Upper lobe of right lung (tissue), 1 donor: ENCODE measurements at places on chromosomes 3 and 15. TPM values are rescaled to one million over a fixed set of nuclear protein-coding genes. Genes with fewer than 3 reads are reported as not detected.

- no peak for DNase-seq
Observed at GRCh38 chr3:67526246-67526645, 128.2 kb downstream of the SUCLG2 start.

Gene ZNF710
- total RNA-seq: 47.9 TPM

Gene RLBP1
- not detected for total RNA-seq

GRCh38 chr15:50127255-50127777 is 8.3 kb upstream of the ATP8B4 start:
- DNase-seq: no peak

DNA sequence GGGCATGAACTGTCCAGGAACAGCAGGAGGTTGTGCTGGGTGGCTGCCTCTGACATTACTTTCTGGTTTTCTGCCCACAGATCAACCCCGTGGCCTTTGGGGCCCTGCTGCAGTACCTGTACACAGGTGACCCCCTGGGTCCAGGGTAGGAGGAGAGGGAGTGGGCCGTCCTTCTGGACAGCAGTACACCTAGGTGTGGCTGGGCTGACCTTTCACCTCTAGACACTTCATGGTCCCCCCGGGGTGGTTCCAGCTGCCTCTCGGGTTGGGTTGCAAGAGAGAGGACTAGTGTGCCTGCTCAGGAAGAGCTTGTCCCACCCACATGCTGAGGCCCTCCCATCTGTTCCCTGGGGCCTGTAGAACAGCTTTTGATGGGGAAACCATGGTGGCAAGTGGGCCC is 3.7 kb downstream of the ABTB1 start:
- DNase-seq: peak; percentile 44

DNA sequence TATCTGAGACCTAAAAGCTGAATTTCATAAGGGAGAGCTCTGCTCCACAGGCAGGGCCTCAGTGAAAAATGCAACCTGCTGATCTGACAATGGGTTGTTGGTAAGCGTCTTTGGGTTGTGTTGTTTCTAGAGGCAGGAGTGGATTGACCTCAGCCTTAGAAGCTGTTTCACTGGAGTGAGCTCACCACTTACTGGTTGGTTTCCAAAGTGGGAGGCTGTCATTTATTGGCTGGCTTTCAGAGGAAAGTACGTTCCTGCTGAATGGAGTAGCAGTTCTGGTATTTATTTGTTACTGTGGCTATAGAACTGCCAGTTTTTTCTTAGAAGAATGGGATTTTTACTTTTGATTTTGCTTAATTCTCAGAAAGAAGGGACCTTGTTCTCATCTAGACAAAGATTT is 29.3 kb upstream of the COL6A5 start:
- no peak for DNase-seq

GRCh38 chr15:28208583-28208982 is 109.5 kb upstream of the OCA2 start:
- no peak for DNase-seq

GRCh38 chr3:123154020-123154985 is 47.4 kb upstream of the SEC22A start:
- peak; percentile 41 for DNase-seq

DNA sequence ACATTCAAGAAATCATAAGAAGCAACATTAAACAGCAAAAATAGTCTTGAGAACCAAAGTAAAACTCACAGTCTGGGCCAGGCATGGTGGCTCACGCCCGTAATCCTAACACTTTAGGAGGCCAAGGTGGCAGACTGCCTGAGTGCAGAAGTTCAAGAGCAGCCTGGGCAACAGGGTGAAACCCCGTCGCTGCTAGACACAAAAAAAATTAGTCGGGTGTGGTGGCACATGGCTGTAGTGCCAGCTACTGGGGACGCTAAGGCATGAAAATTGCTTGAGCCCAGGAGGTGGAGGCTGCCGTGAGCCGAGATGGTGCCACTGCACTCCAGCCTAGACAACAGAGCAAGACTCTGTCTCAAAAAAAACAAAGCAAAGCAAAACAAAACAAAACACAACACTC is 117.7 kb upstream of the GOLGA6L6 start:
- DNase-seq: peak; percentile 67

DNA sequence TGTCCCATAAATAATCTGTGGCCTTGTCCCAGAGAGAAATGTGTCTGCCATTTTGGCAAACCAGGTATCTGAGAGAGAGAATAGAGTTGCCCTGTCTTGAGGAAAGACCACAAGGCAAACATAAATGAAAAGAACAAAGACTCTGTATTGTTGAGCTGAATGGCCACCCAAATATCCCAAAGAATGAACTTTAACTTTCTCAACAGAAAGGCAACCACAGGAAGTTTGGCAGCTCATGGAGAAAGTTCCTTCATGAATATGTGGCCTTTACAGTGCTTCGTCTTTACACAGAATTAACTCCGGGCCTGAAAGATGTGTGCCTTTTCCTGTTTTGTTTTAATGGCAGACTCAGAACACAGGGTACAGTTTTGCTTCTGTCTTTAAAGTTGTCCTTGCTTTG is 41.4 kb upstream of the THBS1 start:
- DNase-seq: no peak

DNA sequence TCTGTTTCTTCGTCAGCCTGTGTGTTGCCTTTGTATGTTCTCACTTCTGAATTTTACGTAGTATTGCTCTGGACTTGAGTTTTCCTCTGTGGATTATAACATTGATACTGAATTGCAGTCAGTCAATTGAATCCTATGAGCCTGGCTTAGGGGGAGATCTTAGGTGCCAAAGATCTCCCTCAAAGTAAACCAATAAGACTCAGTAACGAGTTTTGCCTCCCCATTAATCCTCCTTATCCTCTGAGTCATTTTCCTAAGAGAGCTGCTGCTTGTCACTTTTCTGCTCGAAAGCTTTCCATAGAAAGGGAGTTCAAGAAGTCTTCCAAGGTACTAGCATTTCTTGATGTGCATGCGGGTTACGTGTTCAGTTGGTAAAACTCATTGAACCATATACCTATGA is 126.4 kb downstream of the CHDH start:
- no peak for DNase-seq

Gene ARRDC4
- 31.6 TPM for total RNA-seq

- DNase-seq: no peak
Observed at GRCh38 chr15:84828086-84828908, 11.1 kb downstream of the ALPK3 start.

Gene GHSR
- not detected for total RNA-seq

- no peak for DNase-seq
Observed at GRCh38 chr3:42371776-42372175, 38.6 kb downstream of the LYZL4 start.

DNA sequence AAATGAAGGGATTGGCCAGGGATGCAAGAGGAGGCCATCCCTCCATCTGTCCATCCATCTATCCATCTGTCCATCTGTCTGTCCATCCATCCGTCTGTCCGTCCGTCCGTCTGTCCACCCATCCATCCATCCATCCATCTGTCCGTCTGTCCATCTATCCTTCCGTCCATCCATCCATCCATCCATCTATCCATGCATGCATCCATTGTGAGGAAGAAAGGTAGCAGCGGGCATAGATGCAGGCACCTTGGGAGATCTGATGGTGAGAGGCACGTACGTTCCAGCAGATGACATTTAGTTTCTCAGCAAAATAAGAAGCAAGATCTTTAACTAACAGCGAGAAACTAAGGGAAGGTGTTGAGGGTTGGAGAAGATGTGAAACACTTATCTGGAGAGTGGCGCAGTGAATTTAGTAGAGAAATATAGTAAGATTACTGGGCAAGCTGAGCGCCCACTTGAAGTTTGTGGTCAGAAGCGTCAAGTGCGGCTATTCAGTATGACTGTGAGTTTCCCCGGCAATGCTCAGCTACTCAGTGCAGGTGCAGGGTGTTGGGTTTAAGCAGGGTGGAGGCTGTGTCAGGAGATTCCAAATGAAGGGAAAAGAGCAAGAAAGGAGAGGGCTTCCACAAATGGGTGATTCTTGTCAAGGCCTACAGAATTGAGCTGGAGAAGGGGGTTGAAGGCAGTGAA is 22.4 kb upstream of the SRP14 start:
- no peak for DNase-seq

DNA sequence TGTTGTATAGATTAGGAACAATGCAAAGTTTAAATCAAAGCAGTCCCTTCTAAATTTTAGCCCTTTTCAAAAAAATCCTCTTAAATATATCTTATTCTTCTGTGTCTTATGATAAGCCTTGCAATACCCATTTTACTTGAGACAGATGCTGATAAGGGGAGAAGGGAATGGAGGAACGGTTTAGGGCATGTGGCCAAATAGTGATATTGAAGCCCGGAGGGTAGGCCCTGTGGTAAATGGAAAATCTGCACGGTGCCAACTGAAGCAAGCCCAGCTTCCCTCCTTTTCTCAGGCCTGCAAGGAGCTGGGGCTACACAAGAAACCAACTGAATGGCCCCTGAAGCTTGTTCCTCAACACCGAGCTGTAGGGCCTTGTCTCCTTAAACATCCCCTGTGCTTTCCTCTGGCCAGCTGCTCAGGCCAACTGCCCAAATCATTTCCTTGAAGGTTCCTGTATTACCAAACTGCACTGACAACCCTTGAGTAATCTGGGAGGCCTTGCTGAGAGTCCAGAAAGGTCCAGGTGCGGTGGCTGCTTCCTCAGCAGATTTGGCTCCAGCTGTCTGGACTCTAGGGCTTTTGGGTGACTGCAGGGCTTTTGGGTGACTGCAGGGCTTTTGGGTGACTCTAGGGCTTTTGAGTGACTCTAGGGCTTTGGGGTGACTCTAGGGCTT is 67.2 kb downstream of the NCEH1 start:
- no peak for DNase-seq

GRCh38 chr15:40360015-40360414 is 2.0 kb downstream of the DISP2 start:
- no peak for DNase-seq

- no peak for DNase-seq
Observed at GRCh38 chr3:170301405-170301804, 56.1 kb upstream of the SKIL start.

Gene TMC3
- total RNA-seq: not detected
